ENCODE measurements at places on chromosomes 4 and X. TPM values are rescaled to one million over a fixed set of nuclear protein-coding genes. Genes with fewer than 3 reads are reported as not detected.

DNA sequence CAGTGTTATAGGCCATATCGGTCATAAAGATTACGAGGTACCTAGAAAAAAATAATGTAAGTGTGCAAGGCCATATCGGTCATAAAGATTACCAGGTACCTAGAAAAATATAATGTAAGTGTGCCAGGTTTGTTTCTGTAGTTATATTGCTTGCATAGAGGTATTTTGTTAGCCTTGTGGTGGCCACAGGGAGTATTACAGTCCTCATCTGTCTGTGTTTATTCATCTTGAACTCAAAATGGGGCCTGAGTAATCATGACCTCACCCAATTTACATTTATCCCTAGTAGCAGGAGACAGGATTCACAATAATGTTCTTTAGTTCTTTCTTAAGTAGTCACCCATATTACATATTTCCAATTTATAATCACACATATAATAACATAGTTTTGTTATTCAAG lies 459.7 kb downstream of the MID1IP1 start:
- no peaks in the 10 kb centered on the region for H3K36me3 ChIP-seq
- no peak overlapping the region for H3K4me3 ChIP-seq
- no peak for DNase-seq
- H3K27ac ChIP-seq, result no peak overlapping the region
- no peaks in the 10 kb centered on the region for H3K27me3 ChIP-seq

- H3K4me1 ChIP-seq, result no peaks in the 10 kb centered on the region
- peaks cover 9% of the 10 kb centered on the region for H3K36me3 ChIP-seq
- H3K27ac ChIP-seq, result no peak overlapping the region
Measured at GRCh38 chrX:94635003-94635402, 961.0 kb downstream of the FAM133A start.

DNA sequence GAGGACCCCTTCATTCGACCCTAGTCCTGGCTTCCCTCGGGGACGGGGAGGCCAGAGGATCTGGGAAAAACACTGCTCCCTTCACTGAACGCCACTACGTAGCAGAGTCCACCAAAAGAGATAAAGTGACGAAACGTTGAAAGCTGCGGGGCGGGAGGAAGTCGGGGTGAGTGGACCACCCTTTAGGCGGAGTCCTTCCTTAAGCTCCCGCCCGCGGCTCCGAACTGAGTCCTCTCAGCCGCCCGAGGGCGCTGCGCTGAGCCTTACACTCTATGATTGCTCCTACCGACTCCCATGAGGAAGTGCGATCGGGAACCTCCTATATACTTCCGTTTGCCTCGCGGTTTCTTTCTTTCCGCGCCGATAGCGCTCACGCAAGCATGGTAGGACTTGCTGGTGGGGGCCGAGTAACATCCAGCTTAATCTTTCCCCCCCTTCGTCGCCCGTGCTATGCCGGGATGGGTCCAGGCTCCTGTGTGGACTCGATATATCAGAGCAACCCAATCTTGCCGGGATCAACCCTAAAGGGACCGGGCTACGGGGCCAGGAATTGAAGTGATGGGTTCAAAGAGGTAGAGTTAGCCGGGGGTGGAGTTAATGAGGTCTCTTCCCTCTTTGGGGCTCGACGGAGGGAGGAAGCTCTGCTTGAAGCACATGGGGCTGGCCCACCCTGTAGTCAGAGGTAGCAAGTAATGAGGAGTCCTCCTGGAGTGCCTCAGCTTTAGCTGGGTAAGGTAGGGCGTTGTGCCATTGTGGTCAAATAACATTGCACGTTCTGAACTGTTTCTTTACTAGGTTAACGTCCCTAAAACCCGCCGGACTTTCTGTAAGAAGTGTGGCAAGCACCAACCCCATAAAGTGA lies at the start of gene RPL36A:
RPL36A (plus strand) TSS at position 348 of the 862 bp plus-strand sequence; CDS start at position 381, 33 bp downstream.
- peak within 1 kb of the TSS; percentile 96 for H3K4me3 ChIP-seq
- peaks cover 38% of the 10 kb centered on the region for H3K4me1 ChIP-seq
- peak; percentile 76 for DNase-seq
- H3K36me3 ChIP-seq, result no peaks in the 10 kb centered on the region
- no peaks in the 10 kb centered on the region for H3K27me3 ChIP-seq
- peak within 1 kb of the TSS; percentile 99 for H3K27ac ChIP-seq

CPZ gene
- not detected for polyA plus RNA-seq

Measured in naive B cell (primary cell).